ENCODE measurements at places on chromosomes 2 and 18.

DNA sequence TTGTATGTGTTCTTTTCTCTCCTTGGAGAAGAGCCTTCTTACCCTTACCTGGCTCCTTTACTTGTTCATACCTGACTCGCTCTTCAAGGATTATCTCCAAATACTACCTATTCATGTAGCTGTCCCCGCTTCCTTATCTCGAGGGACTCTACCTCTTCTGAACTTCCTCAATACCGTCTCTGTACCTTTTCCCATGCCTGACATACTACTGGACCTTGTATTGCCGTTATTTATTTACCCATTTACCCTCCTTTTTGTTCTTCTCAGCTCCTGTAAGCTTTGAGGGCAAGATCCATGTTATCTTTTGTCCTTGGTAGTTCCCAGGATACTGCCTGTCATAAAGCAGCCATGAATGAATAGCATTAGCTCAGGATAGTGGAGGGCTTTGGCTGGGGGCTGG is 32.5 kb downstream of the KCNS3 start:
- DNase-seq = no peak

DNA sequence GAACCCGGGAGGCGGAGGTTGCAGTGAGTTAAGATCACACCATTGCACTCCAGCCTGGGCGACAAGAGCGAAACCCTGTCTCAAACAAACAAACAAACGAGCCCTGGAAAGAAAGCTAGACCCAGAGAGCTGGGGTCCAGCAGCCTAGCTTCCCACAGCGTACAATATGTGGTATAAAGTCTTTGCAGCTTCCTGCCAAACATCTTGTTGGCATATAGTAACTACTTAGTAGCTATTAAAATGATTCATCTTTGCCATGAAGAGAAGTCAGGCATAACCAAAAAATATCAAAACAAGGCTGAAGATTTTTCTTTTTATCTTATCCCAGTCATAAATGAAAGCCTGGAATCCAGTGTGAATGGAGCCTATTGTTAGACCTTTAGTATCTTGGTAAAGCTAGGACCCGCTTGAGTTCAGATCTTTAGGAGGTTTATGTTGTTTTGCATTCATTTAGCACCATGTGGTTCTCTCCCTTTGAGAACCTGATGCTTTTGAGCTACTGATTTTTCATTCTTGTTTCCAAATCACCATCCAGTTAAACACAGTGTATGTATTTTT is 139.7 kb upstream of the NOSTRIN start:
- DNase-seq = no peak

GRCh38 chr2:108460345-108461037 is 11.5 kb downstream of the GCC2 start:
- no peak for DNase-seq

DNA sequence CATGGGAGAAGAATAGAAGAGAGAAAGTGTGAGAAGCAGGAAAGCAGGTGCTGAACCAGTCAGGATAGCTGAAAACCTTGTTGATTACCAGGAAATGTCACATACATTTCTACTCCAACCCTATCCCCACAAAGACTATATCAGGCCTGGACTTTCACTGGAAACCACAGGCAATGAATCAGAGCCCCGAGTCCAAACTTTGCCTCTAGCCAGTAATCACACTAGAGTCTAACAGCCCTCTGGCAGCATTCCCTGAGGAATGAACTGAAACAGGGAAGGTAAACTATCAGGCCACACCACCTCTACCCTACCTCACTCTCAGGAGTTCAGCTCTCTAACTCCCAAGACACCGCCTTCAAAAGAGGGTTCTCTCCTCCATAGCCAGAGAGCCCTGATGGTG is 18.7 kb upstream of the IHH start:
- DNase-seq = no peak

DNA sequence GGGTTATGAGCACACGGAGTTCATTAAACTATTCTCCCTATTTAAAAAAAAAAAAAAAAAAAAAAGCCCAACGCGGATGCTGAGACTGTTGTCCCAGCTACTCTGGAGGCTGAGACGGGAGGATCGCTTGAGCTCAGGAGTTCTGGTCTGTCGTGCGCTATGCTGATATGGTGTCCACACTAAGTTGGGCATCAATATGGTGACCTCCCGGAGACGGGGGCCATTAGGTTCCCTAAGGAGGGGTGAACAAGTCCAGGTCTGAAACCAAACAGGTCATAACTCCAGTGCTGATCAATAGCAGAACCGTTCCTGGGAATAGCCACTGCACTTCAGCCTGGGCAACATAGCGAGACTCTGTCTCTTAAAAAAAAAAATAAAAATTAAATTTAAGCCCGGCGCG is 12.9 kb upstream of the ANKRD53 start:
- DNase-seq = no peak

DNA sequence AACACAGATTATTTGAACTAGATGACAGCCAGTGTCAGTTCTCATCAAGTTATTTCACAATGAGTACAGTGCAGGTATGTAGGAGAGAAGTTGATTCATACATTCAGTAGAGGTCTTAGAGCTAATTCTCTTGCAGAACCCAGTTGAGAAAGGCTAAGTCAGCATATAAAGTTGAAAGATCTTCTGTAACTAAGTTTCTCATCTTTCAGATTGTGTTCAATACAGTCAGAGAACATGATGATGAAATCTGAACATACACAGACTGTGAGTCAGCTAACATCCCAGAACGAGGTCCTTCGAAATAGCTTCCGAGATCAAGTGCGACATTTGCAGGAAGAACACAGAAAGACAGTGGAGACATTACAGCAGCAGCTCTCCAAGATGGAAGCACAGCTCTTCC is 41.9 kb upstream of the LIMS1 start:
- no peak for DNase-seq

GRCh38 chr2:37555457-37555856 is 116.0 kb downstream of the CDC42EP3 start:
- DNase-seq = peak; percentile 73

DNA sequence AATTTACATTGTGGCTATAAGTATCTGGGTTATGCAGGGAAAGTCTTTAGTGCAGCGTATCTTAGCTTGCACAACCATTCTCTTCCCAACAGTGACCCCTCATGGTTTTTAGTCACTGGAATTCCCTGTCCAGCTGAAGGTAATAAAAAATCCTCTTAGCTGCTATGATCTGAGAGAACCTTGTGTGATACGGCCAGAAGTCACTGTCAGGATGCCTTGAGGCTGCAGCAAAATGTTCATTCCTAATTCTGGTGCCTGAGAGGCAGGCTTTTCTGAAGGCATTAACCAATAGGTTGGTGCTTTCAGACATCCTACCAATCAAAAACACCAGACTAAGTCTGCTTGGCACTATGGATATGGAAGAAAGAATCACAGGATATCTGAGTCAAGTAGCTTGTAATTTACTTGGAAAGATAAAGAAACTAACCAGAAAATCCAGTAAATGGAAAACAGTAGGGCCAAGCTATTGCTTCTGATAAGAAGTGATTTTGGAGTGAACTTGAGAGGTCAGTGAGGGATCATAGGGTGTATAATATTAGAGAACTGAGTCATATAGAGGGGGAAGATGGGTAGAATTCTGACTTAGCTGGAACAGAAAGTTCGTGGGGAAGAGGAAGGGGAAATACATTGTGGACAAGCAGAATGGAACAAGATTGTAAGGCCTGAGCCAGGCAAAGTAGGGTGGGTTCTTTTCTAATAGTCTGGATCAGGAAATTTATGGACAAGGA is 89.0 kb upstream of the SLC14A2 start:
- DNase-seq = no peak

DNA sequence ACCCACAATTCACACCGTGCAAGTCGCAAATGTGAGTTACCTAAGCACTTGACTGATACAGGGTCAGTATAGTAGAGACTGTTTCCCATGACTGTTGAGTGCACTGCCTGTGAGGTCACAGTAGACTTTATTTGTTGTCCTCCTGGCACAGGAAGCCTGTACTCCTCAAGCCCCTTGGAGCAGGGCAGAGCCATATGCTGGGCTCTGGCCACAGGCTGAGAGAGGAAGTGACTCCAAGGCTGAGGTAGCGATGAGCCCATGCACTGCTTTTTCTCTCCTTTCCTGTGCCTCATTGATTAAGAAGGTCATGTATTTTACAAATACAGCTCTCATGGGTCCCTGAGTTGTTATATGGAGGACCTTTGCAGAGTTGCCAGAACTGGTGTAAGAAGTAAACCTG is 287.7 kb downstream of the SRBD1 start:
- DNase-seq = no peak

- no peak for DNase-seq
These were observed 28.9 kb downstream of the TCF23 start for GRCh38 chr2:27177441-27178351.

DNA sequence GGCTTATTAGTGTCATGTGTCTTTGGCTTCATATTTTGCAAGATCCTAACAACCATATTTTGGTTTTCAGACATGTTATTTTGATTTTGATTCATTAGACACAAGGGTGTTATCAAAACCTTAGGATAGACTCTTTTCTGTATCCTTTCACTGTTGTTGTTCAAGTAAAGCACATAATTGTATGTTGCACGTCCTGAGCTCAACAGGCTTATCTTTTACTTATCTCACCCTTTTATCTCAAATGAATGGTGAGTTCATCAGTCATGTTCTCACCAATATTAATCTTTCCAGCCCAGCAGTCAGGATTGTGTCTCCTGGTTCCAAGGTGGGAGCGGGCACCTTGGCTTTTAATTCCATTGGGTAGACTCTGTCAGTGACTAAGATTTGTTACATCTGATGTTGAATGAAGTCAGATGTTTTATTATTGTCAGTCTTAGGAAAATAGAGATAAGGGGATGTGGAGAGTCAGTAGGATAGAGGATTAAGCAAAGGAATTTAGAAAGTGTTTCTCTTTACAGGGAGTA is 11.9 kb downstream of the GPN1 start:
- DNase-seq = no peak

DNA sequence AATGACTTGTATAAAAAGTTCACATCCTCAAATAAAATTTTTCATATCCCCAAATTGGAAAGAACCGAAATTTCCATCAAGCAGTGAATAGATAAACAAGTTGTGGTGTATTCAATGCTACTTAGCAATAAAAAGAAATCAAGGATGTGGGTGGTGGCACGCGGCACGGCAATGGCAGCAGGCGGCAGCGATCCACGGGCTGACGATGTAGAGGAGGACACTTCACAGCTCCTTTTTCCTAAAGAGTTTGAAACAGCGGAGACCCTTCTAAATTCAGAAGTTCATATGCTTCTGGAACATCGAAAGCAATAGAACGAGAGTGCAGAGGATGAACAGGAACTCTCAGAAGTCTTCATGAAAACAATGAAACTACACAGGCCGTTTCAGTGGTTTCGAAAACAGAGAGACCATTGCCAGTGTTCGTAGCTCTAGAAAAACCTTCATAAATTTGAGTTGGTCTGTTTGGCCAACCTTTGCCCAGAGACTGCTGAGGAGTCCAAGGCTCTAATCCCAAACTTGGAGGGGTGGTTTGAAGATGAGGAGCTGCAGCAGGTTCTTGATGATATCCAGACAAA is 9.8 kb upstream of the IL36A start:
- DNase-seq = no peak

- DNase-seq = no peak
These were observed 713.7 kb downstream of the TSN start for GRCh38 chr2:122469147-122469546.

Data from hematopoietic multipotent progenitor cell treated with erythropoietin and hydrocortisone succinate and interleukin-3 and kit ligand, for 6 days (in vitro differentiated cells).